ENCODE measurements at places on chromosomes 4 and X.

- DNase-seq: no peak
Observed at GRCh38 chrX:74656079-74656745, 41.8 kb upstream of the RLIM start.

- no peak for DNase-seq
Observed at GRCh38 chr4:98399915-98400314, 138.7 kb downstream of the RAP1GDS1 start.

DNA sequence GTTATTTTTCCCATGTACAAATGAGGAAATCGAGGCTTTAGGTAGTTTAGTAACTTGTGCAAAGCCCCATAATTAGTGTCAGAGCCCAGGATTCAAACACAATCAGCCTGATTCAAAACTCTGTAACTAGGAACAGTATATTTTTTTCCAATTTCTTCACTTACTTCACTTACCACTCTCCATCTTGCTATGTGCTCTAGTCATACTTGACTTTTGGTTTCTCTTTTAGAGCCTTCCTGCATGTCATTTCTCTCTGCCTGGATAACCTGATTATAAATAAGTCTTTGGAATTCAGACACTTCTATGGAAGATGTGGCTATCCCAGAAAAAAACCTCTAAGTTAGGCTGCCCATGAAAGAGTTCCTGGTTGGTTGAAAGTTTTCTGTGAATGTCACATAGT, 22.2 kb downstream of the SATL1 start:
- DNase-seq: no peak

GRCh38 chrX:154654372-154654771, 993 bp upstream of the CTAG2 start:
- DNase-seq: no peak

DNA sequence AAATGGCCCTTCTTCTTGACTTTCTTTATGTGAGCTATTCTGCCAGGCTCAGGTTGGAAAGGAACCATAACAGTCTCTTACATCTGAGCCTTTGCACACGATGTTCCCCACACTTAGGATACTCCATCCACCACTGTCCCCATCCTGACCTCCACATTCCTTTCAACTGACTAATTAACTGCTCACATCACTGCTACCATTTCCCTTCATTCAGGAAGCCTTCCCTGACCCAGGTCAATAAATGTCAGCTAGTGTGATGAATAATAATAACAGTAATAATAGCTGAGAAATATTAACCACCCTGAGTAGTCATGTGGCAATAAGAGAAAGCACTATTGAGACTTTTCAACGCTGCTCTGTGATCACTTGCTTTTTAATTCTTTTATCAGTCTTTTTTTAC, 291.7 kb downstream of the KCNIP4 start:
- no peak for DNase-seq

GRCh38 chr4:147042046-147042445, 96.4 kb upstream of the TTC29 start:
- DNase-seq: no peak

GRCh38 chr4:5852523-5853202, 40.2 kb downstream of the CRMP1 start:
- no peak for DNase-seq

GRCh38 chr4:35229021-35229420, 1015.3 kb downstream of the ARAP2 start:
- DNase-seq: no peak

GRCh38 chrX:41923978-41924683, 777 bp upstream of the CASK start:
- no peak for DNase-seq

DNA sequence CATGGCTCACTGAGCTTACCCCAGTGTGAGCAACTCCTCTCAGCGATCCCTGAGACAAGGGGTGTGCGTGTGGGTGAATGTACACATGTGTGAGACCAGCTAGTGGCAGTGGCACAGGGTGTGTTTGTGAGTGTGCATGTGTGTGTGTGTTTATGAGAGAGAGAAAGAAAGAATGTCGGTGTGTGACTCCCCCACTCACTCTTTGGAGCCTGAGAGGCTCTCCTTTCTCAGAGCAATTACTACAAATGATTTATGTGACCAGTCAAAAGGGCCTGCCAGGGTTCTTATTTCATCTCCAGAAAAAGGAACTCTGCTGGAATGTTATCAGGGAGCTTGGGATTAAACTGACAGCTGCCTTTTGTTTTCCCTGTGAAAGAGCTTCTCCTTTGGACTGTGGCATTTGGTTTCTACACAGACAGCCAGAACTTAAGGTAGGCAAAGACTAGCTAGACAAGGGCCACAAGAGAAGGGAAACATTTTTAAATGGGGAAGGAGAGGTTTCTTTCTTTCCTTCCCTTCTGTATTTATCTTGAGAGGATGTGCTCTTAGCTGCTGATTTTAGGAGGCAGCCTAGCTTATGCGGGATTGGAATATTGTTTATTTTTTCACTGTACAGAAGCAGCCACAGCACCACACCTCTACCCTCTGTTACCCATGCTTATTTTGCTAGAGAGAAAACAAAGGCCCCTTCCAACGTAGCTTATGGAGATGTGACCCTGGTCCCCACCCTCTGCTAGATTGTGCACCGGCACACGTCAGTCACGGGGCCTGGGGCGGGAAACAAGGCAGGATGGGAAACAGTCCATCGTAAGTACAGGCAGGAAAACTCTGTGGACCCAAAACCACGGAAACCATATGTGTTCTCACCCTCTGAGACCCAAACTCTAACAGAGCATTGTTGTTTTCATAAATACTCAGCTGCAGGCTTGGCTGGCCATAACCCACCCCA, 143.5 kb downstream of the MGST2 start:
- no peak for DNase-seq

DNA sequence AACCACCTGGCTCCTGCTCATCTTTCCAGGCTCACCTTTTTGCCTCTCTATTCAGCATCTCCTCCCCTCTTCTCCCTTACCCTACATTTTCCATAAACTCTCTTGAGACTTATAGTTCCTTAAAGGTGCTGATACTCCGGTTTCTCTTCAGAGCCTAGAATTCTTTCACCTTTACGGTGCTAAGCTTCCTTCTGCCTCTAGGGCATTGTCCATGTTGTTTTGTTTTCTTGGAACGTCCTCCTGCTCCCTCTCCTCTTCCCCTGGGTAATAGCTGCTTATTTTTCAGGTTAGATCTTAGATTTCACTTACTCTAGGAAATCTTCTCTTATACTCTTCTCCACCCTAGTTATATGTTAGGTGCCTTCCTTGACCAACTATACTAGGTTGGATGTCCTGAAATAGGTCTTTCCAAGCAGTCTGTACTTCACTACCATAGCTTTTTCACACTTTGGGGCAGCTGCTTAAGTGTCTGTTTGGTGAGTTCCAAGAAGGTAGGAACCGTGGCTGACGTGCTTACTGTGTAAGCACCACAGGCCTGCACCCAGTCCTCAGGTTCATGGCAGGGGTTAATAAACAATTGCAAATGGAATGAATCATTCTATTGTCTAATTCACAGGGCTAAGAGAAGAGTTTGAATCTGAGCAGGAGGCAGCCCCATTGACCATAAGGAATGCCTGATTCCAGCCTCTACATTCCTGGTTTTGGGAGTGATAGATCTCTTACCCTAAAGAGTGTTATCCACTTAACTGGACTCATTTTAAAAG, 227.5 kb downstream of the MGST2 start:
- no peak for DNase-seq

All from effector memory CD8-positive, alpha-beta T cell (primary cell).